Hypothalamus (tissue), 51 donors: ENCODE measurements at places on chromosomes 11 and 22.

DNA sequence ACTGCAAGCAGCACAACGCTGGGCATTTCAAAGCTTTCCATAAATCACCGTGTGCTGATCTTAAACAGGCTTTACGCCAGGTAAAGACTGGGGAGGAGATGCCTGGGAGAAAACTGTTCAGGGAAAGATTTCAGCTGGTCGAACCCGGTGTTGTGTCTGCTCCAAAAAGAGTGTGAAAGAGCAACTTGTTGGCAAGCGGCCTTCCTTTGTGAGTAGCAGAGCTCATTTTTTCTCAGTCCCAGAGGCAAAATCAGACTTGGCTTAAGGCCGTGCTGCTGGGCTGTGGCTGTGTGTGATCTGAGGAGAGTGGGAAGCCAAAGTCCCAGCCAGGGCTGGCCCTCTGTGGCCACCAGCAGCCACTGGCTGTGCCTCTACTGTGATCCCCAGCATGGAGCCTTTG, 75.7 kb upstream of the E2F8 start:
- DNase-seq, result no peak

GRCh38 chr11:84882056-84882455, 745.1 kb downstream of the DLG2 start:
- no peak for DNase-seq

DNA sequence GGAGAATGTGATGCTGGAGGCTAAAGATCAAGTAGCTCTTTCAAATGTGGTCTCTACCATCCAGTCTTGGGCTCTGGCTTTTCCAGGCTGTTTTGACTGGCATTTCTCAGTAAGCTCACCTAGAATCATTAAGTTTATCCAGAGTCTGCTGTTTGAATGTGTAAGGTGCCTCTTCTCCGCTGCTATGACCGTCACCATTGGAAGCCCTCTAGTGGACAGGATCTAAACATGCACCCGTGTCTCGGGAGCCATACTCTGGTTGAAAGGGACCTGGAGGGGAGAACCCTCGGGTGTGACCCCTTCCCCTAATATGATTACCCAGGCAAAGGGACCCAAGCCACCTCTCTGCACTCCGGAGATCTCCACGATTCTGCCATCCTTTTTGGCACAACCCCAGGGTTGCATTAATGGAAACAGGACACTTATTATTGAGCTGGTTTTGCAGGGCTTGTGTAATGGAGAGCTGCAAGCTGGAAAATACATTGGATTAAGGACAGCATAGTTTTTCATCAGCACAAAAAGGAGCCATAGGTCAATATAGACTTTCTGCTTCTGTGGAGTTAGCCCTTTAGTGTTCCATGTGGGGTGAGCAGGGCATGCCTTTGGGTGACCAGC, 191.0 kb upstream of the LARGE1 start:
- DNase-seq, result no peak

DNA sequence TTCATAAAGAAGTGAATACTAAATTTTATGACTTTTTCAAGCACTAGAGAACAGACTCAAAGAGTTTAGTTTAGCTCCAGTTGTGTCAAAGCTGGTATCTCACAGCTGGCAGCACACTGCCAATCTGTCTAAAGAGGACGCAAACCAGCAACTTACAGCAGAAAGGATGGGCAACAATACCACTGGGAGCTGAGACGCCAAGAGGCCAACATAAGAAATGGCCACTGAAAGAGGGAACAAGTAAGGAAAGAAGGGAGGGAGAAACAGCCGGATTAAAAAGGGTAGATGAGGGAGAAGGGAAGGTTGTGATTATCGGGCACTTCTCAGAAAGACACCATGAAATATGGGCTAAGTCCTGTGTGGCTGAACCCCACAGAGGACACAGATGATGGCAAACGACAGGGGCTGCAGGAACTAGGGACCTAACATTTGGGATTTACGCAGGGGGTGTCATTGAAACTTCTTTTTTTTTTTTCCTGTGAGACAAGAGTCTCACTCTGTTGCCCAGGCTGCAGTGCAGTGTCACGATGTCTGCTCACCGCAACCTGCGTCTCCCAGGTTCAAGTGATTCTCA, 41.7 kb downstream of the SERPIND1 start:
- DNase-seq, result no peak

DNA sequence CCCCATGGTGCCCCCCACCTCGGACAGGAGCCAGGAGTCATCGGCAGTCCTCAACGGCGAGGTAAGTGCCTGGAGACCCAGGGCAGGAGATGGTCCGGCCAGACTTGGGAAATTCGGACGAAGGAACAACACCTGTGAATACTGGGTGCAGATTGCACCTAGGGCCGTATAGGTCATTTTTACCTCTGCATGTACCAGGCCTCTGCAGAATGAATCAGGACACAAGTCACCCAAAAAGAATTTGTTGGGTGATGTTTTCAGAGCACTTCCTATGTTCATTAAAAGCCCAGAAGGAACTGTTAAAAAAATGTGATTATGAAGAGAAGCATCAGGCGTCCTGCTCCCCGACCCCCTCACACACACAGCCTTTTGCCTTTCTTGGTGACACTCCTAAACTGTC, 93.9 kb downstream of the C11orf91 start:
- no peak for DNase-seq

DNA sequence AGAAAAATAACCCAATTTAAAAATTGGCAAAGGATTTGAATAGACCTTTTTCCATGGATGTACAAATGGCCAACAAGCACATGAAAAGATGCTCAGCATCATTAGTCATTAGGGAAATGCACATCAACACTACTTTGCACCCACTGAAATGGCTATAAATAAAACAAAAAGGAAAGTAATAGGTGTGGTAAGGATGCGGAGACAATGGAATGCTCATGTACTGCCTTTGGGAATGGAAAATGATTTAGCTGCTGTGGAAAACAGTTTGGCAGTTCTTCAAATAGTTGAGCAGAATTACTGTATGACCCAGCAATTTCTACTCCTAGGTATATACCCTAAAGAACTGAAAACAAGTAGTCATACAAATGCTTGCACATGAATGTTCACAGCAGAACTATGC, 37.4 kb downstream of the LARGE2 start:
- no peak for DNase-seq

- no peak for DNase-seq
Observed at GRCh38 chr11:65084598-65085375, 765 bp downstream of the ZFPL1 start.

DNA sequence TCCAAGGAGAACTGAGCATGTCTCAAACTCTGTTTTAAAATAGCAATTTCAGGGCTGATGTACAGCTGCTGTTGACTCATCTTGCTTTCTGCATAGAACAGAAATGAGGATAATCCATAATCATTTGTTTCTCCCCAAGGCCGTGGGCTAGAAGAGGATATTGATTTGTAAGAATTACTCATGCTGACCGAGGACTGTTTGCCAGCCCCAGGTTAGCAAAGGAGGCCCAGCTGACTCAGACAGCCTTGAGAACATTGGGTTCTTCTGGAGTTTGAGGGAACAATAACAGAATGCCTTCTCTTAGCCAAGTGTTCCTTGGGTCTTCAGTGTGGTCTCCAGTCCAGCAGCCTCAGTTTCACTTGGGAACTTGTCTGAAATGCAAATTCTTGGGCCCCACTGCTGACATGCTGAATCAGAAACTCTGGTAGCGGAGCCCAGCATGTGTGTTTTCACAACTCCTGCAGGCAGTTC, 92.0 kb downstream of the ZC3H12C start:
- DNase-seq, result no peak

DNA sequence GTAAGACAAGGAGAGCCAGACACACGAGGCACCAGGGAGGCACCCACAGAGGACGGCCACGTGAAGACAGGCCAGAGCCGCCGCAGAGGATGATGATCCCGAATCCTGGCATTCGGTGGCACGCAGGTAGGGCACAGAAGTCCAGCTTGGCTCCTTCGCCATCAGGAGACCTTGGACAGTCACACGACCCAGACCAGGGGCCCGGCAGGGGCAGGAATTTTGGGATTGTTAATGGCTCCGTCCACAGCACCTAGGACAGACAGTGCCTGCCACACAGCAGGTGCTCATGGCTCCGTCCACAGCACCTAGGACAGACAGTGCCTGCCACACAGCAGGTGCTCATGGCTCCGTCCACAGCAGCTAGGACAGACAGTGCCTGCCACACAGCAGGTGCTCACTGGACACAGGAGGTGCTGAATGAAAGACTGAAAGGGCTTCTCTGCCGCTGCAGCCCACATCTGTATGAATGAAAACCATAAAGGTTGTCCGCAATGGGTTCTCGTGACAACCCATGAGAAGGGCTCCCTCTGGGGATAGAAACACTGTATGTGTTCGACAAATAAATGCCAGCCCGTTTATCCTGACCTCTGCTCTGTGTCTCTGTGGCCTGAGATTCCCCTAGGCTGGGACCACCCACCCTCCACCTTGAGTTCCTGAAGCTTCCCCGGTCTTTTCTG, 341.6 kb downstream of the CTTN start:
- DNase-seq, result no peak

GRCh38 chr11:130787092-130787616, 129.1 kb downstream of the SNX19 start:
- DNase-seq, result no peak

GRCh38 chr11:35126879-35127581, 11.9 kb upstream of the CD44 start:
- DNase-seq, result no peak

DNA sequence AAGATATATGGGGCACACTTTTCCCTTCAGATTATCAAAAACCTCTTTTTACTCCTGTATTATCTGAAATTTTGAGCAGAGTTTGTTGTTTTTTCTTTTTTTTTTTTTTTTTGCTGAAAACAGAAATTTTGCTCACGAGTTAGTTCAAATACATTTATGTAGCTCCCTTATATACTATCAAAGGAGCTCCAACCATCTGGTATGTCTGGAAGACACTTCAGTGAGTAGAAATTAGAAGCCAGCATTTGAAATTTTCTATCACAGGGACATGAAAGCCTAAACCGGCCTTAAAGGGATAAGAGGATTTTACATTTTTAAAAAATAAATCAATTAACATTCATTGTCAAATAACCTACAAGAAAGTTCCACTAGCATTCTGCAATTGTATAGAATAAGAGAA, 73.3 kb downstream of the DDIAS start:
- no peak for DNase-seq

- no peak for DNase-seq
Observed at GRCh38 chr11:85949798-85950197, 94.6 kb downstream of the CCDC83 start.

DNA sequence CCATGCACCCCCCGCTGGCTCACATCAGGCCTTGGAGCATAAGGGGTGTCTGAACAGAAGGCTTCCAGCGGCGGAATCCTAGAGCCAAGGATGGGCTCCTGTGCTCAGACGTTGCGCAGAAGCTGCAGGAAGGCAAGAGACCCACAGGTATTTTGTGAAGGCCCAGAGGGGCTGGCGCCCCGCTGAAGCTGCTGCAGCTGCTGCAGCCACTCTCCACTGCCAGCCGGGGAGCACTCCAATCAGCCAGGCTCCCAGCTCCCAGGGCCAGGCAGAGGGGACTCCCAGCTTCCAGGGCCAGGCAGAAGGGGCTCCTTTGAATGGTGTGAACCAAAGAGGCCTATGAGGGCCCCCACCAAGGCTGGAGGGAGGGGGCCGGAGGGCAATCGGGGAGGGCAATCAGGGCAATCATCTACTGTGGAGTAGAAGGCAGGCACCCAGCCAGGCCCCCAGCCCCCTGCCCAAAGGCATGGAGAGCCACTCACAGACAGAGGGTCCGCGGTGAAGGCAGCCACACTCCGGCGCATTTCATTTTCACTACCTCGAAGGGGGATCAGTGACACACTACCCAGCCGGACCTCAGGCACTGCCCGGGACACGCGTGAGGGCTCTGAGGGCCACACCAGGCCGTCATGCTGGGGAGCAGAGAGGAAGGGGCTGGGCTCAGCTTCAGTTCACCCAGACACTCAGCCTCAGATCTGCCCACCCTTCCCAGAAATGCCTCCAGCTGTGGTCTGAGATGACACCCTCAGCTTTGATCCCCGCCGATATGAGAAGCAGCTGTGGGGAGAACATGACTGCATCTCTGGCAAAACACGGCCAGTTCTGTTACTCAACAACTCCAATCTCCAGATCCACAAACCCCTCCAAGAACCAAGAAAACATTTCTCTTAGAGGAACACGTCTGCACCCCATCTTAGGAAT, 11.6 kb upstream of the PDE2A start:
- no peak for DNase-seq

GRCh38 chr11:61890529-61891330, 615 bp downstream of the FADS3 start:
- DNase-seq, result no peak
